ENCODE measurements at places on chromosomes 12 and 14.

GRCh38 chr12:12502815-12503151 lies 59.9 kb downstream of the DUSP16 start:
- no peak for DNase-seq

GRCh38 chr12:2775431-2775830 lies 19.3 kb upstream of the FKBP4 start:
- no peak for DNase-seq

- no peak for DNase-seq
These were observed 14.7 kb upstream of the MSRB3 start for GRCh38 chr12:65263777-65264176.

DNA sequence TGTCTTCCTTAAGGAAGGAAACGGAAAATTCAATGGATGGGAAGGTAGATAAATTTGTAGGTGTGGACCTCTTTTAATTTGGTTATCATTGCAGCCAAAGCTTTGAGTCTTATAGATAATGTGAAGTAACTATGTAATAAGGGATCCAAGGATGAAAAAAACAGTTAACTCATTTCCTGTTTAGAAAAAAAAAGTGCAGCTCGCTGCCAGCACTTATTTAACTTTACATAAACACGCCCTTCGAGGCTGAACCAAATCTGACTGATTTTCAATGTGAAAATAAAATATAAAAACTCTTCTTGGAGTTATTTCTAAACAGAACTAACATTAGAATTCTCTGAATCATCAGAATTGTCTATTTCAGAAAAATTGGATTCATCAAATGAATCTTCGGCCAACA lies 7.0 kb downstream of the NUBPL start:
- no peak for DNase-seq

GRCh38 chr14:88542857-88543795 lies 11.7 kb downstream of the PTPN21 start:
- no peak for DNase-seq

- no peak for DNase-seq
These were observed 36.6 kb downstream of the ETV6 start for GRCh38 chr12:11686120-11686519.

DNA sequence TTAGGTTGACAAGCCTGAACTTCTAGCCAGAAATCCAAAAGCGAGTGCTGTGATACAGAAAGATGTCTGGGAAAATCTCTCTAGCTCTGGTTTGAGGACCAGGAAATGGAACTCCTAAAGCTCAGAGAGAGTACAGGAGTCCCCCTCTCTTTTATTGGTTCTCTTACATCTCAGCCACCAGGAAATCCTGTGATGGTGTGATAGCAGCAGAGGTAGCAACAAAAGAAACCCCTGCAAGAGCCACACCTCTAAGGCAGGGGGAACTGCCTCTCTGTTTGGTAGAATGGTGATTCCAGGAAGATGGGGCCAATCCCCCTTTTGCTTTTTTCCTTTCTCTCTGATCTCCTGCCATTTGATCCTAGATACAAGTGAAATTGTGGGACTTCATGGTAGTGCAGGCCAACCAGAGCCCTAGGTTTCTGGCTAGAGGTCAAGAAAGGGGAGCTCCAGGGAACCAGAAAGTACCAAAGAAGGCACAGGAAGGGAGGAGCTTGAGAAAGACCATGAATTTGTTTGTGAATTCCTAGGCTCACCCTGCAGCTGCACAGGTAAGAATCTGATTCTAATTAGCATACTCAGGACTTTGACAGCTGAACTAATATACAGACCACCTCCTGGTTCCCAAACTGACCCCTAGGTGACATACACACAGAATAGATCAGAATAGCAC lies 88.5 kb downstream of the PAPLN start:
- DNase-seq = no peak

- no peak for DNase-seq
These were observed 1.4 kb downstream of the ETNK1 start for GRCh38 chr12:22626406-22626805.

GRCh38 chr14:83646228-83646627 lies 1883.7 kb upstream of the FLRT2 start:
- no peak for DNase-seq

DNA sequence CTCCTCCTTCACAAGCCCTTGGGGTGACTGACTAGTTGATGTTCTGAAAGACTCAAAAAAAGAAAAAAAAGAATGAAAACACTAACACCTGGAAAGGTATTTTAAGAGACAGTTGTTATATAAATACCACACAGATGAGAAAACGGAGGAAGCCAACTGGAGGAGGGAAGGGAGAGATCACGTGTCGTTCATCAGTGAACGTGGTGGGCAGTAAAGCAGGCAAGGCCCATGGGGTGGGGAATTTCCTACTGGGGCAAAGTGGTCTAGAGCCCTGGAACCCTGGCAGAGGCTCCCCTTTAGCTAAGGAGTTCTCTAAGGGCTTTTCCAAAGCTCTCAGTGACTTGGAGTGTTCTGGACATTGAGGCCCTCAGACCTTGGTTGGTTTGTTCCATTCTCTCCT lies 169.7 kb downstream of the CALM1 start:
- DNase-seq = no peak

DNA sequence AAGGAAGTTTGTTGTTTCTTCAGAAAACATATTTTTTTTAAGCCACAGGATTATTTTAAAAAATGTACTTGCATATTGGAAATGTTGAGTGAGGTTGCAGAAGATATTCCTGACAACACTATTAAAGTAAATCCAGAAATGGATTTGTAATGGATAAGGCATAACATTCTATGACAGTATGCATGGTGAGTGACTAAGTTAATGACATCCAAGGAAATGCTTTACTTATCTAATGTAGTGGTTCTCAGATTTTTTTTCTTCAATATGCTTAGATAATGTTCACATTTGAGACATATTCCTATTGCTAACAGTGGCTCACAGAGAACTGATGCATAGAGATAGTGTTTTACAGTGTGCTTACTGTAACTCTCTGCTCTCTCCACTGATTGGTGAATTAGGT lies 49.4 kb downstream of the ZDHHC17 start:
- no peak for DNase-seq

- no peak for DNase-seq
These were observed 30.5 kb upstream of the ITPR2 start for GRCh38 chr12:26863515-26863914.

GRCh38 chr14:21840765-21841164 lies 167.1 kb upstream of the OR4E1 start:
- no peak for DNase-seq

DNA sequence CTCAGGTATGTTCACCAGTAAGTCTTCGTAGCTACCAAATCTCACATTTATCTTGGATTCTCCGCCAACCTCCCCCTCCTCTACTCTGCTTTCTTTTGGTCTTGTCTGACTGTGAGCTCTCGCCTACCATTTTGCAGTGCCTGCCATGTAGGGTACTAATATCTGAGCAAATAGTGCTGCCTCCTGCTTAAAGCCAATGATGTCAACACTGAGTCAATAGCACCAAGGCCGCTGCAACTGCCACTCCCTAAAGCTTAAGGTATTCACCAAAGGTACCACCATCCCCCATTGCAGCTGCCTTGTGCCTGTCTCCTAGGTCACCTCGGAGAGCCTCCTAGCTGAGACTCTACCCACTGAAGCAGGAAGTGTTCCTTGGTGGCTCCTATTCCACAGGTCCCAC lies 114.8 kb upstream of the FUT8 start:
- peak; percentile 76 for DNase-seq

- DNase-seq = peak; percentile 62
These were observed 11.3 kb downstream of the KIF26A start for GRCh38 chr14:104149617-104150135.

DNA sequence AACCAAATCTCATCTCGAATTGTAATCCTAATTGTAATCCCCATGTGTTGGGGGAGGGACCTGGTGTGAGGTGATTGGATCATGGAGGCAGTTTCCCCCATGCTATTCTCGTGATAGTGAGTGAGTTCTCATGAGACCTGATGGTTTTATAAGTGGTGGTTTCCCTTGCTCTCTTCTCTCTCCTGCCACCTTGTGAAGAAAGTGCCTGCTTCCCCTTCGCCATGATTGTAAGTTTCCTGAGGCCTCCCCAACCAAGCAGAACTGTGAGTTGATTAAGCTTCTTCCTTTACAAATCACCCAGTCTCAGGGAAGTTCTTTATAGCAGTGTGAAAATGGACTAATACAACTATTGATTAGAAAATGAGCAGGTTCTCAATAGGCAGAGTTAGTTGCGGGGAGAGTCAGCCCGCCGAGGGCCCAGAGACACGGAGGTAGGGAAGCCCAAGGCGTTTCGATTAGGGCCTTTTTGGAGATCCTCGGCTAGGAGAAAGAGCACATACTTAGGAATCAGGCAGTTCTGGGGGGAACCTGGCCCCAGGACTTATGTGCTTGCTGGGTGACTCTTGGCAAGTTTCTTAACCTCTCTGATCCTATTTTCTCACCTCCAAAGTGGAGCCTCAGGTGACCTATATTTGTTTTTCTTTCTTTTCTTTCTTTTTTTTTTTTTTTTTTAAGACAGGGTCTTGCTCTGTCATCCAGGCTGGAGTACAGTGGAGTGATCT lies 65.7 kb downstream of the MVK start:
- no peak for DNase-seq

- DNase-seq = no peak
These were observed 29.6 kb downstream of the VRK1 start for GRCh38 chr14:96826818-96827217.

GRCh38 chr12:122835750-122836026 lies 431 bp downstream of the HIP1R start:
- peak; percentile 44 for DNase-seq

DNA sequence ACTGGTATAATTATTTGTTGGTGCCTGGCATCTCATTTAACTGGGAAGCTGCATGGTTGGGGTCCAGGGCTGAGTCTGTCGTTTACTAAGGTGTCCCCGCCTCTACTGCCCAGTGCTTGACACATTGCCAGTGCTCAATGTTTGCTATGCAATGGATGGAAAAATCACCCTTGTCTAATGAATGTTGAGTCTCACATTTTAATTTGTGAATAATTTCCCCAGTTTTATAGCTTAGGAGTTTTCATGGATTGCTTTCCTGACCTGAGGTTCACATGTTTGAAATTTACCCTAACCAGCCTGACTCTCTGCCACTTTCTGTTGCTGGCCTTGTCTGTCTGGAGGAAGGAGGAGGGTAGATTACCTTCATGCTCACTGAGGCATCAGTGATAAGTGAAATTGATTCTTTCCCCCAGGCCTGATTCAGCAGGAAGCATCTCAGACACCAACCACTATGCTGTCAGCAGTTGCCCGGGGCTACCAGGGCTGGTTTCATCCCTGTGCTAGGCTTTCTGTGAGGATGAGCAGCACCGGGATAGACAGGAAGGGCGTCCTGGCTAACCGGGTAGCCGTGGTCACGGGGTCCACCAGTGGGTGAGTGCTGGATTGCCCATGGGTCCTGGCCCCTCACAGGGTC lies 2.4 kb downstream of the DHRS2 start:
- DNase-seq = no peak

DNA sequence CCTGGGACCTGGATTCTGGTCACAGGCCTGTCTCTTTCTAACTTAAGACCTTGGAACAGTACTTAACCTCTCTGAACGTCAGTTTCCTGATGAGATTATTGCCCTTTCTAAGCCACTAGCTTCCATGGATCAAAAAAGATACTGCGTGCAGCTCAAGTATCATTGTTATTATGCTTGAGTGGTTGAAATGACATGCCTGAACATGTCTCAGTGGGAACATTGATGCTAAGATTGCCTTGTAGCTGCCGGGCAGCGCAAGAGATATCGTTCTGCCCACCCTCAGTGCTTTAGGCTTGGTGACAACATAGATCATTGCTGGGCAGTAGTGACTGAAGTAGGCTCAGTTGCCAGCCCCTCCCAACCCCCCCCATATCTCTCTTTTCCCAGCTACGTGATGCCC lies 131.9 kb downstream of the SMOC1 start:
- DNase-seq = peak; percentile 35

DNA sequence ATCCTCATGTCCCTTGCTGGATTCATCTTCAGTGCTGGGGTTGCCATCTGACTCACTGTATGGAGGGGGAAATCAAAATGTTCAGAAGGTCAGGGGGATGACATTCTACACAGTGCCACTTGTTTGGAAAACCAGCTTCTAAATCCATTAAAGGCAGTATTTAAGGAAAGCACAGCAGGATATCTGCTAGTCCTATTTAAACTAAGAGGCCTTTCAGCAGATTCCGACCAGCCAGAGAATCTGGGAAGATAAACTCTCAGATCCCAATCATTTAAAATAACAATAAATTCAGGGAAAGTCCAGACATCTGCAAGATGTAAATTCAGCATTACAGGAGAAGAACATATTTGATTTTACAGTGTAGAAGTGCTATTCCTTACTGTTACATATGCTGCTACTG lies 3.8 kb downstream of the SIX4 start:
- DNase-seq = no peak

DNA sequence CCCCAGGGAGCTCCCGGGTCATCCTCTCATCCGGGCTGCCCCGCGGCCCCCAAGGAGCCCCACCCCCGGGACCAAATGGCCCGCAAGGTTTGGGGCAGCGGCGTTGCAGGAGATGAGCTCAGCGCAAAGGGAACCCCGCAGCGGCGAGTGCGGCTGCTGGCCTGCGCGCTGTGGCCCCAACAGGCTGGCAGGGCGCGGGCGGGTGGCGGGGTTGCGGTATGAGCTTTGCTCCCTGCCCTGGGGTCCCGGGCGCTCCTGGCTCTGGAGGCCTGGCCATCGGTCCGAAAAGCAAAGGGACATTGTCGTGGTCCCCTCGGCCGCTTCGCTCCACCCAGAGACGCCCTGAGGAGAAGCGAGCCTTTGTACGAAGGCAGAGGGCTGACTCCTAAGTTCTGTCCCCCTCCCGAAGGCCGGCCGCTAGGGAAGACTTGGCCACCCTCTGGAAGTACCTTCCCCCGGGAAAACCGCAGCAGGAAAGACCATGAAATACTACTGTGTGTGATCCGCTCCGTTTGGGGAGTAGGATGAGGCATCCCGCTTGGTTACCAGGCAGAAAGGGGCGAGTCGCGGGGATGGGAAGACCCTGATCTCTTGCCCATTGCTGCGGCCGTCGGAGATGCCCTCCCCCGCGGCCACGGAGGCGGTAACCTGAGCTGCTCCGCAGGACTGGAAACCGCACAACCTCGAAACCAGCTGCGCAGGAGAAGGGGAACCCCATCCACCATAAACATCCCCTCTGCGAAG lies 620 bp upstream of the NID2 start:
- DNase-seq = no peak

GRCh38 chr12:71594214-71594948 lies 69.3 kb downstream of the ZFC3H1 start:
- DNase-seq = no peak

DNA sequence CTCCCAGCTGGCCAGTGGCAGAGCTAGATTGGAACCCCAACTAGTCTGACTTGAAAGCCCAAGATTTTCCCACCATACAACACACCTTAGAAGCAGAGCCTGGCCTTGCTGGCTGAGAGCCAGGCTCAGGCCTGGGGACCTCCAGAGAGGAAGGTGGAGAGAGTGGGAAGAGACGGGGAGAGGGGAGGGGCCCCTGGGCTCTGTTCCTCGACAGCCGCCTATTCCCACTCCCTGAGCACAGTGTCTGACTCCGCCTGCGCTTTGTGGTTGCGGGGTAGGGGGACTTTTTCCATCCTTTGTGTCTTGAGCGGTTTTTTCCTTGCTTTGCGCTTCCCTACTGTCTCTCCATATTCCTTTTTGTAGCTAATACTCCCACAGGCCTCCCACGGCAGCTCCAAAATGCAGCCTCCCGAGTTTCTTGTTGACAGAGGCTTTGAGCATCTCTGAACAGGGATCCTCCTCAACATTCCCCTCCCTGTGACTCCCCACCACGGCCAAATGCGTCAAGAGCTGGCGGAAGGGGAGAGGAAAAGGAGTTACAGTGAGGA lies 4.0 kb upstream of the KCNH3 start:
- no peak for DNase-seq

GRCh38 chr12:113796852-113797534 lies 169.1 kb downstream of the RBM19 start:
- no peak for DNase-seq

GRCh38 chr12:115004470-115005146 lies 320.6 kb upstream of the TBX3 start:
- DNase-seq = no peak

Measured in NCI-H510A (cell line).